BJ (cell line): ENCODE measurements at places on chromosomes 7 and 10.

GRCh38 chr7:130641497-130641896 lies 27.1 kb downstream of the COPG2 start:
- DNase-seq, result no peak

- no peak for DNase-seq
Measured at GRCh38 chr10:97549587-97550322, 22.8 kb upstream of the ANKRD2 start.

GRCh38 chr10:6912021-6912420 lies 331.9 kb upstream of the PRKCQ start:
- DNase-seq, result no peak

GRCh38 chr7:117051808-117052207 lies 98.5 kb downstream of the ST7 start:
- no peak for DNase-seq

DNA sequence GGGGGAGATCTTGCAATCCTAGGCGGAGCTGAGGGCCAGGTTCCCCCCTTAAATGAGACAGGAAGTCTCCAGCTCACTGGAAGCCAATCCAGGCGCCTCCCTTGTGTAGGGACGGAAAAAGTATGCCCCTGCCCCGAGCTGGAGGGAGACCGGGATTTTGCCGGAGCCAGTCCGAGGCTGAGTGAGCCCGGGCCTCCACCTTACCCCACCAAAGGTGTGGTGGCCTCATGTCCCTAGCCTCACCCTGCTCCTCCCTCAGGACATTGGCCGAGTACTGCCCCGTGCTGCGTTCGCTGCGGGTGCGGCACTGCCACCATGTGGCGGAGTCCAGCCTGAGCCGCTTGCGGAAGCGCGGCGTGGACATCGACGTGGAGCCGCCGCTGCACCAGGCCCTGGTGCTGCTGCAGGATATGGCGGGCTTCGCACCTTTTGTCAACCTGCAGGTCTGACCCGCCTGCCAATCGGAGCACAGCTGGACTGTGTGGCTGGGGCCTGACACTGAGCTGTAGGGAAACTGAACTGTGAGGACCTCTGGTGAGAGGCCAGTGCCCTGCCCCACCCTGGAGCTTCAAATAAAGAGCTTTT lies 2.0 kb downstream of the FBXL15 start:
- DNase-seq, result no peak

- no peak for DNase-seq
Measured at GRCh38 chr10:89364531-89364930, 13.3 kb upstream of the IFIT1B start.

DNA sequence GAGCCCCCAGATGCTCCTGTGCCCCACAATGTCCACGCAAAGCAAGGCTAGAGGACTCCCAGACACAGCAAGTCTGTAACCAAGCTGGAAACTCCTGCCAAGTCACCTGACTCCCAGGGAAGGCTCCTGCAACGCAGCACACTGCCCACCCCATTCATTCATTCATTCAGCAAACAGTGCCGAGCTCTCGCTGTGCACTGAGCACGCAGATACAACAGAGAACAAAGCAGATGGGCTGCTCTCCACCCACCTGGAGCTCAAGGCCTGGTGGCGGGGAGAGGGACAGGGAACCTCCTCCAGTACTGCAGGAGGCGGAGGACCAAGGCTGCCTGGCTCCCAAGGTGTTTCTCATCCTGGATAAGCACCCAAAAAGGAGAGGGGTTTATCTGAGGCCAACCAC lies 8.6 kb downstream of the KCNH2 start:
- no peak for DNase-seq

- DNase-seq, result peak; percentile 93
Measured at GRCh38 chr10:70378122-70378521, 4.3 kb downstream of the LRRC20 start.

DNA sequence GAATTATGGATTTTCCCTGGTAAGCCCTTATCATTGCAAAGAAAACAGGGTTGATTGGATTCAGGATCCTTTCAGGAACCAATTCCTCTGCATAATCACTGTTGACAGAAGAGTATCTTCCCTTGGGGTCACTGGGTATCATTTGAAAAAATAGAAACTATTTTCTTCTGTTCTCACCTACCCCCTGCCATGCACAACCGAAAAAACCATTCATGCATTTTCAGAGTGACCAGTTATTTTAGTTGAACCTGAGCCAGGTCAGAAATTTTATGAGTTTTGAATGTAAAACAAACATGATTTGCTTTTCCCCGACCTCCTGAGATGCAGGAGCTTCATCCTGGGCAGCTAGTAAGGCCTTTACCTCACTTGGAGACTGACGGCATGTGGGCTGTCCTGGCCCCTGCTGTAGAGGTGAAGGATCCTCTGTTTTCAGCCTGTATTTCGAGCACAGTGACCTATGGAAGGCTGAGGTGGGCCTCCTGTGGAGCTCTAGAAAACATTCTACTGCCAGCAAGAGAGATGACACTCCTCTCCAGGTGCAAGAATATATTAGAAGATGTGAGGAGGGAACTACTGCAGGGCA lies 30.1 kb downstream of the TMEM178B start:
- no peak for DNase-seq

DNA sequence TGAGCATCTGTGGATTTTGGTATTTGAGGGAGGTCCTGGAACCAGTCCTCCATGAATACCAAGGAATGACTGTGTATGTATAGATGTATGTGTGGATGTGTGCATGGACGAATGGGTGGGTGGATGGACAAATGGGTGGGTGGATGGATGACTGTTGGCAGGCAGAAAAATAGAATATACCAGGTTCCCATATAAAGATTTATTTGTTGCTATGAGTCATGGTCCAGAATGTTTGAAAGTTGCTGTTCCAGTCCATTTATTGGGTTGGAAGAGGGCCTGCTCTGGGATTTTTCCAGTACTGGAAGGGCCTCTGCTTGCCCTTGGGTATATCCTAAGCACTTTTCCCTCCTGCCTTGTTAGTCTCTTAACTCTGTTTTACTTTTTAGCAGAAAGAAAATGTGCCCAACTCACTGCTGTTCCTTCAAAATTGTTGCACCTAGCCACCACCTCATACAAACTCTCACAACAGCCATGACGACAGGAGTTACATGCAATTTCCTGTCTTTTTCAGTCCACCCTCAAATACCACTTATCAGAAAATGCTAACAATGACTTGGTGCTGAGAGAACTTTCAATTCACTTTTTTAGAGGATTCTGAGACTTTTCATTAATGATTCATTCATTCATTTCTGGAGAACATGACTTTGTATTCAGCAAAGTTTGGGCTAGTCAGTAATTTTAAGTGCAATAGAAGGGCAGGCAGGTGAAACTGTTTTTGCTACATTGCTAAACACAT lies 108.1 kb downstream of the EEPD1 start:
- DNase-seq, result no peak

DNA sequence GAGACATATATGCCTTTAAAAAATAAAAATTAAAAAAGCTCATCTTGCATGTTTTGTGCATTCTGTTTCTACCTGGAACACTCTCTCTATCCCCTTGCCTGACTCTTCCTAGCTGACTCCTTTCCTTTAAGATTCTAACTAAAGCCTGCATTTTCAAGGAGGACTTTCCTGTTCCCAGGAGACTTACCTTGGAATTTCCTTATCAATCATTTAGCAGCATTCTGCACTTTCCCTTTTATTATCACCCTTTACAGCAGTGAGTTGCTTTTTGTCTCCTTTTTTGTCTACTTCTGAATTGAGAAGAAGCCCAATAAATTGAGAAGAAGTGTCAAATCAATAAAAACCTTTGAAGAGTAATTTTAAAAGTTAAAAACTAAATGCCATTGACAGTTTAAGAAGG lies 142.2 kb upstream of the TMEM196 start:
- no peak for DNase-seq

GRCh38 chr7:142496545-142496991 lies 238.7 kb upstream of the PRSS58 start:
- DNase-seq, result no peak

- DNase-seq, result no peak
Measured at GRCh38 chr10:102375250-102375649, 20.3 kb upstream of the NFKB2 start.

- DNase-seq, result no peak
Measured at GRCh38 chr7:78326876-78327275, 528.3 kb downstream of the PHTF2 start.

- DNase-seq, result no peak
Measured at GRCh38 chr7:107201795-107202450, 33.1 kb downstream of the HBP1 start.

DNA sequence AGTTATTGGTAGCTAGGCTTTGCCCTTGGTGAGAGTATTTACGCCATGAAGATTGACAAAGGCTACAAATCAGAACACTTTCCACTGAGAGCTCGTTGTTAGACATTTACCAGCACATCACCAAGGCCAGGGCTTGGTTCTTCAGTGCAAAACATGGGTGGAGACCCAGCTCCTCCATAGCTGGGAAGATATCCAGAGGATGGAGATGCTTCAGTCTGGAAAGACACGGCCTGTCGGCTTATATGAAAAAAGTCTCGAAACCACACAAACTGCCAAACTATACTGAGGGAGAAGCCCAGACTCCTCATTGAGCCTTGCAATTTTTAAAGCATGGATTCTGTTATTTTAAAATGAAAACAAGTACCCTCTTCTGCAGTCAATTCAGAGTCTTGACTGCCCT lies 83.4 kb upstream of the ANLN start:
- no peak for DNase-seq

DNA sequence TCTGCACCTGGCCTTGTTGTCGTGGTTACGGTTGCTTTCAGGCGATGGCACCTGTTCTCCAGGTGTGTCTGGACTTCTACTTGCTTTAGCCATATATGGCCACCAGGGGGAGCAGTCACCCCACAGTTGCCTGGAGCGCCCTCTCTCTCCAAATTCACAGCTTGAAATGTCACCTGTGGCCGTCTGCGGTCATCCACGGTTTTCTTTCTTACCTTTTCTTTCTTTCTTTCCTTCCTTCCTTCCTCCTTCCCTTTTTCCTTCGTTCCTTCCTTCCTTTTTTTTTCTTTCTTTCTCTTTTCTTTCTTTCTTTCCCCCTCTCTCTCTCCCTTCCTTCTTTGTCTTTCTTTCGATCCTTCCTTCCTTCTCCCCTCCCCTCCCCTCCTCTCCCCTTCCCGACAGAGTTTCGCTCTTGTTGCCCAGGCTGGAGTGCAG lies 150.5 kb upstream of the VKORC1L1 start:
- DNase-seq, result no peak

- DNase-seq, result peak; percentile 88
Measured at GRCh38 chr7:47291461-47292081, 290.3 kb downstream of the TNS3 start.

- DNase-seq, result no peak
Measured at GRCh38 chr10:5545778-5546710, 21.3 kb downstream of the CALML3 start.

DNA sequence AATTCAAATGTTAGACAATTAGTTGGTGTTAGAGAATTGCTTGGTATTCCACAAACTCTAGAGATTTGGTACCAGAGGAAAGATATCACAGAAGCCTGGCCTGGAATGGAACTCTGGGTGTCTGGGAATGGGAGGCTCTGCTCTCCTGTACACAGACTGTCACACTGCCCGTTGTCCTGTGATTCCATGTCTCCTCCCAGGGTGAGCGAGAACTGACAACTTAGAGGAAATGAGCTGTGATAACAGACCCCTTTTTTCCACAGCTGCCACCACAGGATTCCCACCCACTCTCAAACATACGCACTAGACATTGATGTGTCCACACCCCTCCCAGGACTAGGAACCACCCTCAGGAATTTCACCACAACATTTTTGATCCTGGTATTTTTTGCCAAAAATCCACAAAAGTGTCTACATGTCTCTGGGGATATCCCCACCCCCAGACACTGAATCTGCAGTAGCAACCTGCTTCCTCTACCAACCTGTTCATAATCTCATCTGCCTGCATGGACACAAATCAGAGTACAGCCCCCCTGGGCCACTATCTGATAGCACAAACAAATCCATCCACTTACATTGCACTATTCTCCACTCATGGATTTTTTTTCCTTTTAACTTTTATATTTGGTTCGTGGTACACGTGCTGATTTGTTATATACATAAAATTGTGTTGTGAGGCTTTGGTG lies 4.7 kb downstream of the ZNF273 start:
- DNase-seq, result no peak

DNA sequence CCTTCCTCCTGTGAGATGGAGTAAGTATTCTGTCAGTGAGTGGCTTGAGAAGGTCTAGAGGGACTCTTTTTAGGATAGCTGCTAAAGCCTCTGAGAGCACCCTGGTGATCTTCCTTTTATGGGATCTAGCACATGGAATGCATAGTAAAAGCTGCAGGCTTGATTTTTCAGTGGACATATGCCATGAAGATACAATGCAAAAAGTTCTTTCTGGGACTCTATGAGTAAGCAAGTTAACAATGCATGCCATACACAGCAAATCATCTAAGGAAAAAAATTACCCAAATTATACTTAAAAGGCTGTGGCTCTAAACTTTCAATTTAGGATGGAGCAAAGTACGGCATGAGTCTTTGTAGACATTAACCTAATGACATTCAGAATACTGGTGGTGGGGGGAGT lies 154.5 kb downstream of the SGMS1 start:
- DNase-seq, result peak; percentile 20

- DNase-seq, result no peak
Measured at GRCh38 chr7:129453510-129454248, 19.4 kb downstream of the STRIP2 start.

- DNase-seq, result no peak
Measured at GRCh38 chr10:83023662-83024061, 1115.6 kb upstream of the GHITM start.
